ENCODE measurements at places on chromosomes 2 and 18. TPM values are rescaled to one million over a fixed set of nuclear protein-coding genes. Genes with fewer than 3 reads are reported as not detected.

GALM gene
- 53.7 TPM for polyA plus RNA-seq

KIDINS220 gene
- 94.5 TPM for polyA plus RNA-seq

HRH4 gene
- polyA plus RNA-seq, result 0.10 TPM

KIF5C gene
- 4.0 TPM for polyA plus RNA-seq

ECEL1 gene
- 13.7 TPM for polyA plus RNA-seq

PLGLB1 gene
- 8.4 TPM for polyA plus RNA-seq

ANKRD39 gene
- 7.9 TPM for polyA plus RNA-seq

DUSP28 gene
- polyA plus RNA-seq, result 6.2 TPM

CHST10 gene
- polyA plus RNA-seq, result 22.5 TPM

GPN1 gene
- 63.9 TPM for polyA plus RNA-seq

PJVK gene
- 8.8 TPM for polyA plus RNA-seq

ARHGEF33 gene
- 1.4 TPM for polyA plus RNA-seq

RAB6C gene
- 1.3 TPM for polyA plus RNA-seq

TMEM198 gene
- 2.5 TPM for polyA plus RNA-seq

SIX2 gene
- 25.3 TPM for polyA plus RNA-seq

AGBL5 gene
- polyA plus RNA-seq, result 64.2 TPM

SCN9A gene
- polyA plus RNA-seq, result 1.7 TPM

CXCR1 gene
- not detected for polyA plus RNA-seq

PLEKHA3 gene
- polyA plus RNA-seq, result 34.3 TPM

IL1F10 gene
- polyA plus RNA-seq, result not detected

HAUS1 gene
- polyA plus RNA-seq, result 52.7 TPM

GAREM2 gene
- 5.9 TPM for polyA plus RNA-seq

CUL3 gene
- polyA plus RNA-seq, result 139 TPM

DLX2 gene
- polyA plus RNA-seq, result 0.08 TPM

TDRD15 gene
- polyA plus RNA-seq, result not detected

PCARE gene
- polyA plus RNA-seq, result 0.43 TPM

KANSL1L gene
- polyA plus RNA-seq, result 55.2 TPM

TMEM37 gene
- polyA plus RNA-seq, result 45.0 TPM

NYAP2 gene
- polyA plus RNA-seq, result not detected

KLF11 gene
- polyA plus RNA-seq, result 23.5 TPM

FLACC1 gene
- 2.3 TPM for polyA plus RNA-seq

KIF1A gene
- 9.5 TPM for polyA plus RNA-seq

CACNB4 gene
- polyA plus RNA-seq, result 12.5 TPM

ERMN gene
- 0.10 TPM for polyA plus RNA-seq

TMX3 gene
- 78.5 TPM for polyA plus RNA-seq

TANC1 gene
- polyA plus RNA-seq, result 47.0 TPM

LOXHD1 gene
- polyA plus RNA-seq, result 0.28 TPM

RTP5 gene
- not detected for polyA plus RNA-seq

RGPD4 gene
- not detected for polyA plus RNA-seq

COX7A2L gene
- 188 TPM for polyA plus RNA-seq

BOK gene
- polyA plus RNA-seq, result 20.0 TPM

TBR1 gene
- 0.04 TPM for polyA plus RNA-seq

TMEM214 gene
- polyA plus RNA-seq, result 54.4 TPM

CSRNP3 gene
- polyA plus RNA-seq, result 11.0 TPM

XDH gene
- 0.06 TPM for polyA plus RNA-seq

RGPD6 gene
- 42.1 TPM for polyA plus RNA-seq

MARCHF4 gene
- 0.17 TPM for polyA plus RNA-seq

CD302 gene
- 15.9 TPM for polyA plus RNA-seq

ATOH8 gene
- polyA plus RNA-seq, result 11.2 TPM

KCNK3 gene
- polyA plus RNA-seq, result 1.6 TPM

ERBB4 gene
- 45.5 TPM for polyA plus RNA-seq

CPLX4 gene
- 0.22 TPM for polyA plus RNA-seq

SAG gene
- polyA plus RNA-seq, result 0.21 TPM

Measured in right renal cortex interstitium (tissue), 3 donors.